ENCODE measurements at places on chromosomes 2 and 18.
A peak's percentile ranks its signal among the peaks of the same experiment; 100 is the strongest.

DNA sequence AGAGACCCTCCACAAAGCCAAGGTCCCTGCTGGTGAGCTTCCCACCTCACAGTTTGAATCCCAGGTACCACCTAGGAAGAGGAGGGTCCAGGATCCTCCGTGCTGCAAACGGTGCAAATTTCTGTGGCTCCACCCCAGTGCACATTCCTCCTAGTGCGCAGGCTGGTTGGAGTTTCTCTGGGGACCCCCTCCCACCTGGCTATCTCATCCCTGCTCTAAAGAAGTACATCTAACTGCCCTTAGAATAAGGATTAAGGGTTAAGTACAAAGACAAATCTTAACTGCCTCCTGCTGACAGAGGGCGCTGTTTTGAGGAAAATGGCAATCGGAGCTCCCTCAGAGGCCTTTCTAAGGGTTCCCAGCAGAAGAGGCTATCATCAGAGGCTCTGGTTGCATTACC lies 109.6 kb upstream of the FSIP2 start:
- peak; percentile 90 for DNase-seq

DNA sequence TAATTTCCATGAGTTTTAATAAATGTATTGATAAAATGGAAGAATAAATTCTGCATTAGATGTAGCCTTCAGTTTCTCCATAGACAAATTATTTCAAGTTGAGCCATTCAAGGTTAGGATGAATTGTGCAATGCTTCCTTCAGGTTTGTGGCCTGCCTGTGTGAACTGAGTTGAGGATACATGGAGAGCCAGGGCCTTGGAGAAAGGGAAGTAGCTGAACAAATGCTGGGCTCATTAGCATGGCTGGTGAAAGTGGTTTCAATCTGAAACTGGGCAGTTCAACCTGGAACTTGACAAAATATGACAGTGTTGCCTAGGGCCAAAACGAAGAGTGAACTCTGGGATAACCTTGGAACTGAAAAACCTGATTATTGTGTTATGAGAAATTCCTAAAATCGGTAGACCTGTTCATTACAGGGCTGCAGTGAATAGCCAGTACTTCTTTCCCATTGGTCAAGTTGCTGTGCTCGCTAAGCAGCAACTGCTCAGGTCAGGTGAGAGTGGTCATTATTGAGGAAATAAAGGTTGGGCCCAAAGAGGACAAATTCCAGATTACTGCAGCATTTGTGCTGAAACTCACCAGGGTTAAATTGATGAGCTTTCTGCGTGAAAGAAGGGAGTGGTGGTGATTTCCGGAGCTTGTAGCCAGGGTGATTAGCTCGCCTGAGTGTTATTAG lies 12.7 kb downstream of the INPP1 start:
- no peak for DNase-seq

GRCh38 chr2:47735912-47736311 lies 47.0 kb upstream of the MSH6 start:
- DNase-seq: no peak

DNA sequence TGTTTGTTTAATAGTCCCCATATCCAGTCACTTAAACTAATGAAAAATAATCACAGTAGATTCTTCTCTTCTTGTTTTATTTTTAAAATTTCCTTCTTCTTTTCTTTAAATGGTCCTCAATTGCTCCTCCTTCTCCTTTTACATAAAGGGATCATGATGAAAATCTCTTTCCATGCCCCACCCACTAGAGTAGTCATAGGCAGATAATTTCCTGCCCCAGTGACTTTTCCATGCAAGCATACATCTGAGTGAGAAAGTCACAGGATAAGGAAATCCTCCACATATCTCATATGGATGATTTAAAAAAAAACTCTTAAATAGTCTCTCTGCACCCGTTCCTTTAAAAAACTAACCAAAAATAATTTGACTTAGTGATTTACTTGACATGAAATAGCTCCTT lies 552.3 kb upstream of the SETBP1 start:
- no peak for DNase-seq

DNA sequence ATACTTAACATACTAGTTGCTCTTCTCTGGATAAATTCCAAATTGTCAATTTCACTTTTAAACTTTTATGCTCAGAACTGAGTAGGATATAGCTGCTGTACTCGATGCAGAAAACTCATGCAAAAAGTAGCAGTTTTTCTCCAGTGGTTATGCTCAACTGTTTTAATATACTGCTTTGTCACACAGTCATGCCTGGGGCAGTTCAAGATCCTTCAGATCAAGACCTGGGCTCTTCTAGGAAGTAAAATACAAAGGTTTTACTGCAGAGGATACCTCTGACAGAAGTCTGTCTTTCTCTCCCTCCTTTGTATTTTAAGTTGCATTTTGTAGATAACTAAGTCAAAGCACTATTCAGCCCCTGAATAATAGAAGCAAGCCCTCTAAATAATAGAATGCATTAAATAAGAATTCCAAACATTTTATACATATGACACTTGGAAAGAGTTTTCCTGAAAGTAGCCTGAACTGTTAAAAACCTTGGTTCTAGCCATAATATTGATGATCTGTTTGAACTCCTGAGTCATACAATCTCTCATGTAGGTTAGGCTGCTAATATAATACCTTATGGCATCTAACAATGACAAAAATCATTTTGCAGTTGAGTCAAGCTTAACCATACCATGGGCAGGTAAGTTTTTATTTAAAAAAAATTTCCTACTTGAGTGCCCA lies 183.3 kb upstream of the TRIB2 start:
- DNase-seq: no peak

DNA sequence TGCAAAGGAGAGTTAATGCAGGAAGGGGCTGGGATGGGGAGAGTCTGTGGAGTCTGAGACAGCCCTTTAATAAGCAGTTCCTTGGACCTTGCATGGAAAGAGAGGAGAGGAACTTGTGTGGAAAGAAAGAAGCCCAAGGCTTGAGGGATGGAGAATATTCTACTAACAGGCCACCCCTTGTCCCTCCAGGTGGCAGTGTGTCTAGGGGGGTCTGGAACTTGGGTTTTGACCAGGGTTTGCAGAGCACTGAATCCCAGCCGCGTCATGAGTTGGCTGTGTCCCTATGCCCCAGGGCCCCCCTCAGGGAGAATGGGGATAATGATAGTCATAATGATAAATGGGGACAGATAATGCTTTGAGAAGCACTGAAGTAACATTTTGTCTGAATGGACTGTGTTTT lies 15.0 kb downstream of the TCF7L1 start:
- no peak for DNase-seq

- DNase-seq: no peak
Measured at GRCh38 chr18:51193621-51194287, 3.7 kb downstream of the MEX3C start.

DNA sequence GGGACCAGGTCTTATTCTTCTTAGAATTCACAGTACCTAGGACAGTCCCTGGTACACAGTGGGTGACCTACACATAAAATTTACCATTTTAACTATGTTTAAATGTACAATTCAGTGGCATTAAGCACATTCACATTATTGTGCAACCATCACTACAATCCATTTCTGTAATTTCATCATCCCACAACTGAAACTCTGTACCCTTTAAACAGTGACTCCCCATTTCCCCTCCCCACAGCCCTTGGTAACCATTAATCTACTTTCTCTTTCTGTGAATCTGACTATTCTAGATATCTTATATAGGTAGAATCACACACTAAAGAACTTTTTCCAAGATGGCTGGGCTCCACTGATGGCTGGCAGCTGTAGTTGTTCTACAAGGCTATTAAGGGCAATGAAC lies 41.6 kb downstream of the GFPT1 start:
- DNase-seq: no peak

- DNase-seq: no peak
Measured at GRCh38 chr2:79980816-79981215, 323.7 kb downstream of the LRRTM1 start.

DNA sequence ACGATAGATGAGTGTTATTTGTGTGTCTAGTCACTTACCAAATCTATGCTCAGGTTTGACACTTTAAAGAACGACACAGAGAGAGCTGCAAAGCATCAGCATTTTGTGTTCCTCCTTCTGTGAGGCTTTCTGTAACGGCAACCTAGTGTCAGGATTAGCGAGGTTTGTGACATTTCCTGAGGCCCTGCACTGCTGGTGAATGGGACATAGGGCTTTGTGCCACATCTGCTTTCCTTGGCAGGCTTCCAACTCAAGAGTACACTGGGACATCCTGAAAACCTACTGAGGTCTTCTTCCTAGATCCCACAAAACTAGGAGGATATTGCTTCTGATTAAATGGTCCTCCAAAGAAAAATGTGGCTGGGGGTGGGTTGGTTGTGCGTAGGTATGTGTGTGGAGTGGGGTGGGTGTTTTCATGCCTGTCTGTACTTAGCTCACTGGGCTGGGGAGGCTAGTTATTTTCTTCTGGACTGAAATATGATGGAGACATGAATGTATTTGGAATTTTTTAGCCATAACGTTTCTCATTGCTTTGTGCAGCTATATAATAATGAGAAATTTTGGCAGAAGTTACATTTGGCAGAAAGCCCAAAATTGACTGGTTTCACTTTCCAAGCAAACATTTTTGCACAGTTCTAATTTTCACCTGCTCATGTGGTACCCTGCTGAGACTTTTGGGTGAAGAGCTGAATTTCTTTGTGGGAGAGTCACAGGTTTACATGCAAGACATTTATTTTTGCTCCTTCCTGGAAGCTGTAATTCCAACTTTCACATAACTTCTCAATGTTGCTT lies 308.4 kb downstream of the XIRP2 start:
- DNase-seq: no peak

DNA sequence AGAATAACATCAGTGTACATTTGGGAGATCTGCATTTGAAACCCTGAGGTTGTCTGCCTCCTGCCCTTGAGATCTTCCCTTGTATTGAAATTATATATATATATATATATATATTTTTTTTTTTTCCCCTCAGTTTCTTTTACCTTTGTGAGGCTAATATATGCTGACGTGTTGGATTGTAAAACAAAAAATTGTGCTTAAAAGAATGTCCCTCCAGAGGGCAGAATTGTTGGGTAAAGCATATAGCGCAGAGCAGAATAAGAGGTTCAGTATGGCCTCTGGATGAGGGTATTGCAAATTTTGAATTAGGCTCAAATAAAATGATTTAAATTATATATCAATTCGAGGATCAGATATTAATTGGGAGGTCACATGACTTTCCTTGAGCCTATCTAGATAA lies 12.4 kb downstream of the NABP1 start:
- no peak for DNase-seq

- no peak for DNase-seq
Measured at GRCh38 chr2:141323571-141323970, 807.2 kb downstream of the LRP1B start.

DNA sequence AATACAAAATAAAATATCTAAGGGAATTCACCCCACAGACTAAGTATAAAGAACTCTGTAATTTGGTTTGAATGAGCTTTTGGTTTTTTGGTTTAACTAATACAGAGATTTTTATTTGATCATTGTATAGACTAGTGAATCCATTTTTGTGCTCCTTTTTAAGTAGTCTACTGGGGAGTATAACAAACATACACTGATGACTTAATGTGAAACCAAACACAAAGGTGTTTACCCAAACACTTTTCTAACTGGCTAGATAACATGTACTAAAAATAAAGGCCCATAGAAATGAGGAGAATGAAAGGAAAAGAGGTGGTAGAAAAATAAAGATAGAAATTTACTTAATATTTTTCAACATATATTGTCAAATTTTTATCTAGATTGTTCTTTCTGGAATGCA lies 146.0 kb downstream of the NRXN1 start:
- no peak for DNase-seq
